ENCODE measurements at places on chromosomes 3 and 15.

DNA sequence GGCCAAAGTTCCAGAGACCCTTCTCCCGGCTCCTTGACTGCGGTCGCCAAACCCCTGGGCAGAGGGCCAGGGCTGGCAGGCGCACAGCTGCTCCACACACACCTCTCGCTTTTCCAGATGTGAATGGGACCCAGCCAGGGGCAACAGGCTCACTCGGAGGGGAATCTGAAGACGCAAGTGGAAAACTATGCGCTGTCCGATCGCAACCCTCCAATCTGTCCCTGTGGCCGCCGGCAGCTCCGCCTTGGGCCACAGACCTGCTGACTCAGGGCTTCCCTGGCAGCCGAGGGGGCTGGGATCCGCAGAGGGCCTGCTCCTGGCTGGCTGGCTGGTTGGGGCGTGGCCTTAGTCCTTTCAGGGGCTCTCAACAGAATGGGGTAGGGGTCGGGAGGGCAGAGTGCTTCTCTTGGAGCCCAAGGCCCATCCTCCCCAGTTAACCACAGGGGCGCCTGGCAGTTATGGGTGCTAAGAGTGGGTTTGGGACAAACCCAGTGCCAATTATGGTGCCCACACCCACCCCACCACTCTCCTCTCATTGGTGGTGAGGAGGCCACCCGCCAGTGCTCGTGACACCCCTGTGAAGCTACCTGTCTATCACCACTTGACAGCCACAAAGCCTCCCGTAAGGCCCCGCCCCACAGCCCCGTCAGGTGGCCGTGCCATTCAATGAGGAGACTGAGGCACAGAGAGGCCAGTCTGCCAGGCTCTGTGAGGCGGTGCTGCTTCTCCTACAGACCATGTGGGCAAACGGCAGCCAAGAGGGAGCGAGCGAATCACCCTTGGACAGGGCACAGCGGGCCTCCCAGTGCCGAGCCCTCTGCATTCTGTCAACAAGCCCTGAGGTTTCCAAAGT is 53.8 kb downstream of the IQSEC1 start:
- DNase-seq = no peak

DNA sequence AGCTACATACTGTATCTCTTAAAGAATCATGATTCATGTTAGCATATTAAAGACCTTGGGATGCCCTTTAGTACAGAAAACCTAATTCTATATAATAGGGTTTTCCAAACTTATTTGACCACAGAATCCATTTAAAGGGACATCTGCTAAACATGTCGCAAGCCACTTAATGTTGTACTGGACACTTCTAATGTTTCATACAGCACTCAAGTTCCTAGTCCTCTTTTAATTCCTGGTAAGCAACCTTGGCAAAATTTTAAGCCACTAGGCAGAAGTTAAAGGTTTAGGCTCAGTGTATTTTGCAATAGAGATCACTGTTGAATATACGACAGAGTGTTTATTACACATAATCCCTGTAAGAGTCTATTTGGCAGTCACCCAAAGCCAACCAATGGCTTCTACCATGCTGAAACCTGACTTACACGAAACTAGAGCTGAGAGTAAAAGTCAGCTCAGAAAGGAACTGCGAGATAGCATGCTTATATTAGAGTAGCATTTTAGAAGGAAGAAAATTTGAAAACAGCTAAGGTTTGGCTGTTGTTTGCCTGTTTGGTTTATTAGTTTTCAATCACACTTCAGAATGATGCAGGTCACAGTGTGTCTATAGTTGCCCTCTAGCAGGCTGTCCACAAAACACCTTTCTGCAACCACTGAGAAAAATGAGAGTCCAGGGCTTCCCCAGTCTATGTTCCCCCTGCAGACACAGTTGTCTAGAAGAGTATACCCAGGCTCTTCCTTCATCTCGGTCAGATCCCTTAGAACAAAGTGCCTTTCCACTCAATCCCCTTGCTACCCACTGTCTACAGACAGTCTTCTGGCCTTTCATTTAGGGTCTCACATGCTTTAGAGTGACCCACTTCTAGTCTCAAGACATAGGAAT is 104.4 kb downstream of the FMN1 start:
- DNase-seq = no peak

DNA sequence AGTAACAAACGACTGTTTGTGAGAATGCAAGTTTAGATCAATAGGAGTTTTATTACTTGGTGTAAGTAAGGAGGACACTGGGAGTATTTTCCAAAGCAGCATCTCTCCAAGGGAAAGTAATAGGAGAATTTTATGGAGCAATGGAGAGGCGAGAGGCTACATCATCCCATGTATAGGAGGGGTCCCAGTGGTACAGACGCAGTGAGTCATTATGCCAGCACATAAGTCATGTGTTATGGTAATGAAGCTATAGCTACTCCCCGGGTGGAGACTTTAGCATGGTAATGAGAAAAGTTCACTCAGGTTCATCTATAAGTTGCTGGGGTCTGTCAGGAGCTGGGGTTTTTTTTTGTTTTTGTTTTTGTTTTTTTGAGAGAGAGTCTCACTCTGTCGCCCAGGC is 29.5 kb upstream of the ZNF445 start:
- no peak for DNase-seq

DNA sequence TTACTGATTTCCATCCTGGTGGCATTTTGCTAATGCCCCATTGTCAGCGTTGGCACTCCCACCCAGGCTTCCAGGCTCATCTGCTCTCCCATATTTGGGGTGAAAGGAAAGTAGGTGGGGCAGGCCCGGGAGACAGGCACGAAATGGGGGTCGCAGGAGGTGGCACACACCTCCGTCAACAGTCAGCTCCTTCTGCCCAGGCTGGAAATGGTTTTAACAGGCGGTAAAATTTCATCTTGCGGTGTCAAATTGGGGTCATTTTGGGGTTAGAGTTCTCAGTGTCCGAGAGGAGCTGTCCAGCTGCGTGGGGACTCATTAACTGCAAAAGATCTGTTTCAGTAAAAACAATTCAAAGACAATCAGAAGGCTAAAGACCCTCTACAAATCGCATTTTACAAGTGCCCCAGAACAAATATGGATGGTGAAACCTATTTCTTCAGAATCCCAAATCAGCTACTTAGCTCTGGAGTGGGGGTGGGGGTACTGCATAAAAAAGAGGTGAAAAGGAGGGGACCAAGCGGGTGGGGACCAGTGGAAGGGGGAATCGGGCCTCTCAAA is 4.2 kb upstream of the MEIS2 start:
- no peak for DNase-seq

DNA sequence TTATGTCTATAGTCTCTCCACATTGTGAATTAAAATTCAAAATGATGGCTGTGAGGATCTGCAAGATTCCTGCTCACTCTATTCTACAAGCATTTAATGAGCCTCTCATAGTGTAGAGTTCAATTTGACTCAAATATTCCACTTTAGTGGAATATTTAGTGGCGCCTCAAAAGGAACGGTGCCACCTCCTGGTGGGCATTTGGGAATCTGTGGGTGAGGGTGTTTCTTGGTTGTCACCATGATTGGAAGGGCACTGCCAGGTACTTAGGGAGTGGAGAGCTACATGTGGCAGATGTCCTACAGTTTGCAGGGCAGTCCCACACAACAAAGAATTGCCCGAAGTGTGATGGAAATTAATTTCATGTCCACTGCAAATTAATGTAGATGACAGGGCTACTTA is 21.5 kb upstream of the KCNMB3 start:
- DNase-seq = no peak

GRCh38 chr3:67715971-67716370 is 61.6 kb upstream of the SUCLG2 start:
- DNase-seq = no peak
